ENCODE measurements at places on chromosomes 12 and 14. TPM values are rescaled to one million over a fixed set of nuclear protein-coding genes. Genes with fewer than 3 reads are reported as not detected.

KERA gene
- total RNA-seq, result not detected

TAS2R46 gene
- total RNA-seq, result 1.5 TPM

OR6C65 gene
- not detected for total RNA-seq

CCNK gene
- total RNA-seq, result 55.8 TPM

DCAF4 gene
- 17.5 TPM for total RNA-seq

NYNRIN gene
- 40.2 TPM for total RNA-seq

FOXN4 gene
- total RNA-seq, result not detected

TMCC3 gene
- total RNA-seq, result not detected

FERMT2 gene
- total RNA-seq, result 302 TPM

SPX gene
- 9.4 TPM for total RNA-seq

SMCO2 gene
- not detected for total RNA-seq

SCNN1A gene
- 3.2 TPM for total RNA-seq

DHH gene
- total RNA-seq, result not detected

HHIPL1 gene
- total RNA-seq, result 2.0 TPM

GALNT6 gene
- total RNA-seq, result 0.94 TPM

DNA sequence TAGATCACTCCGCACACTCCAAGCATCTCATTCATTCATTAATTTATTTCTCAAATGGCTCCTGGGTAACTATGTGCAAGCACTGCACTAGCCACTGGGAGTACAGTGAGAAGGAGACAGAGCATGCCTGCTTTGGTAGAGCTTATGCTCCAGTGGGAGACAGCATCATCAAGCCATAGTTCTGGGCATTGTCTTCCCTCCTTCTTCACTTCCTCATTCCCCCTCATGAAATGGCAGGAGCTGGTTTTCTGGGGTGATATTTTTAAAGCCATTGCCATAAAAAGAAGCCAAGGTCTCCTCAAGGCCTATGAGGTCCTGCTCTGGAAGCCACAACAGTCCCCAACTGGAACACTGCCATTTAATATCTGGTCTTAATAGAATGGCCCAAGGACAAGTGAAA is 20.2 kb upstream of the RIC8B start:
- DNase-seq, result no peak

DNA sequence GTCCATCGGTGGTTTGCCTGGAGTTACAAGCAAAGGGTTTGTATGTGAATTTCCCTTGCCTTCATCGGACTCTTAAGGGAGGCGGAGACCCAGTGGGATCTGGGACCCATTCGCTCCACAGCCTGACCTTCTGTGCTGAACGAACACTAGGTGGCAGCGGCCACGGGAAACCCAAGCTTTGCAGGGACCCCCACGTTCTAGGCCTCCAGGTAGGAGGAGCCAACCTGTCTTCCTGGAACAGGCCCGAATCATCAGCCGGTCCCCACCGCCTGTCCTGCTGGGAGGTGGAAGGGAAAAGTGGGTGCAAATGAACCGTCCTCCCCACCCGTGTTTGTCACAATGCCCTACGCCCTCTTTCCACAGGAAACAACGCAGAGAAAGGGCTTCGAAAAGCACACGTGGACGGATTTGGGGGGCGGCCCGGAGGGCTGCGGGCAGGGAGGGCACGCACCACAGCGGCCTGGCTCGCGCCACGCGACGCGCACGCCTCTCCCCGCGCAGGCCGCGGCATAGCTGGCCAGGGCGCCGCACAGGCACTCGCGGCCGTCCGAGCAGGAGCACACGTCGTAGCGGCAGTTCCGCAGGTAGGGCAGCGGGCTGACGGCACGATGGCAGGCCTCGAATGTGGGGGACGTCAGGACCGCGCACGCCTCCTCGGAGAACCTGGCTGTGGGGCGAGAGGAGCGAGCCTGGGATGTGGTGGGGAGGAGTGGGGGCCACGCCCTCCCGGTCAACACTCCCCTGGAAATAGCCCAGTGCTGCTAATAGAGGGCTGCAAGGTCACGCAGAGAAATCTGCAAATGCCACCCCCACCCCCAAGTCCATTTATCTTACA is 67.8 kb downstream of the VWF start:
- DNase-seq, result no peak

- DNase-seq, result no peak
These were observed 73.6 kb downstream of the GPR65 start for GRCh38 chr14:88078525-88078924.

DNA sequence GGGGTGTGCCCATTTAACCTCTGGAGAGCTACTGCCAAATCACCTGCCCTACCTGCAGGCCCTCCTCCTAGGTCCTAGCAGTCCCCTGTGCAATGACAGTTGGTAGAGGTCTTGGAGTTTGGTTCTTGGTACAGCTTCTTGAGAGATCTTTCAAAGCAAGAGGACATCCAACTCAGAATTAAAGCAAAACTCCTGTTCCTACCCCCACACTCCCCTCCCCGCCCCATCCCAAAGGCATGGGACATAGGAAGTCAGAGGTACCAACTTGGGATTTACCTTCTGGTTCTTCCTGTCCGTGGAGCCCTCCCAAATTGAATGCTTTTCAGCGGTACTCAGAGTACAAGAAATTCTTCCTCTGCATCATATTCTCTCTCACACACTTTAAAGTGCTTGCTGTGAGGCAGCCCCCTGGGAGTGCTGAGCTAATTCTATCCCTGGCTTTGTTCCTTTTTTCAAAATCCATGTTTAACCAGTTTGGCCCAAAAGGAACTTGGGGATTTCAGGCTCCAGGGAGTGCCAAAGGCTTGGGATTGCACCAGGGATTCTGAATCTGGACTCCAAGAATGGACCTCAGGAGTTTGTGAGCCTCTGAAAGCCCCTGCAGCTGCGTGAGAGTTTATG is 40.8 kb downstream of the GALNT16 start:
- no peak for DNase-seq

- DNase-seq, result no peak
These were observed at the start of gene CPNE6 for GRCh38 chr14:24071144-24071697. TSS of gene CPNE6 (plus strand) at chr14:24071562. CDS start at chr14:24072937, 1,375 bp downstream.

DNA sequence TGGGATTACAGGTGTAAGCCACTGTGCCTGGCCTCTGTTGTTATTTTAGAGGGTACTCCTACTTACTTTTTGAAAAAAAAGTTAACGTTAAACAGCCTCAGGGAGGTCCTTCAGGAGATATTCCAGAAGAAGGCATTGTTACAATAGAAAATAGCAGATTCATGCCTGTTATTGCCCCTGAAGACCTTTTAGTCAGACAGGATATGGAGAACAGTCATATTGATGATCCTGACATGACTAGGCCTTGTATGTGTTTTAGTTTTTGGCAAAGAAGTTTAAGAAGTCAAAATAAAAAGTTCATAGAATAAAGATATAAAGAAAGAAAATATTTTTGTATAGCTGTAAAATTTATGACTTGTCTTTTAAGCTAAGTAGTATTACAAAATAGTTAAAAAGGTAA is 45.3 kb downstream of the WASHC3 start:
- no peak for DNase-seq

DNA sequence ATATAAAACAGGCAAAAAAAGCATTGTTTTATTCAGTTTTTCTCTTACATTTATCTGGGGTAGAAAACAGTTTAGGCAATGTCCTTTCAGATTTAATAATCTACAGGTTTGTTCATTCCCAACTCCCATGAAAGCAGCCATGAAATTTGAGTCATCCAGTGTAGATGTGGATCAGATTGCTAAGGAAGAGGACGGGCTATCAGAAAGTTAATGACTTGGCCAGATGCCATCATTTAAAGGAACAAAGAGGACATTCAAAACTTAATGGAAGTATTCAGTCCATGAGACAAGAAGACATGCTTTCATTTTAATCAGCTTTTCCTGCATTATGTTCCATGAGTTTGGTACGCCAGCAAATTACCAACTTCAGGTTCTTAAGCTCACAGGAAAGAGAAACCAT is 31.1 kb upstream of the POC1B start:
- DNase-seq, result no peak

DNA sequence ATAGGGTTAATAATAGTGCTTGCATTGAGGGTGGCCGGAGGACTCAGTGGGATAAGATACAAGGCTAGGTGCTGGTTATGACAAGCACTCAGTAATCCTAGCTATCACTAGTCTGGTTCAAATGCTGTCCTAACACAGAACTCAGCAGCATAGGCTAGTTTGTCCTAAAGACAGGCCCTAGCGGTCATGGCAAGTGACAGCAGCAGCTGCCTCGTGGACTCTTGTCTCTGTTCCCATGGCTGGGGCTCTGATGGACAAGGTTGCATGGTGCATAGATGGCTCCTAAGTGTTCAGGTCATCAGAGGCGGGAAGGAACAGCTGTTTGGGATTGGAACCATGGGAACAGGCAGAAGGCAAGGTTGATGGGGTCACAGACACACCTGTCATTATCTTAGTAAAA is 42.4 kb upstream of the IGF1 start:
- DNase-seq, result no peak

GRCh38 chr12:30811966-30812365 is 57.2 kb upstream of the CAPRIN2 start:
- peak; percentile 53 for DNase-seq

DNA sequence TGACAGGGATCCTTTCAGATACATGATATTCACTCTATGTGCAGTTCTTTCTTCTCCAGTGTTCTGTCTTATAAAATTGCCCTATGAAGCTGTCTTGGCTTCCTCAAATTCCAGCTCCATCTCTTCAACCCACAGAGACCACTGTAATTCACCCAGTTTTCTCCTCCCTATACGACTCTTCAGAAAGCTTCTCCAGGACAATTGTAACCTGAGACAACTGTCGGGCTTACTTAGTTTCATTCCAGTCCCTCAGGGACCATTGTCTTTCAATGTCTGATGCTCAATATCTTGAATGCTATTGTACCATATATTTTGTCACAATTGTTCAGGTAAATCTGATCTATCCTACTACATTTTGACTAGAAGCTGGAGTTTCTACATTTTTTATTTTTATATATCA is 345.3 kb downstream of the RPL10L start:
- DNase-seq, result no peak

DNA sequence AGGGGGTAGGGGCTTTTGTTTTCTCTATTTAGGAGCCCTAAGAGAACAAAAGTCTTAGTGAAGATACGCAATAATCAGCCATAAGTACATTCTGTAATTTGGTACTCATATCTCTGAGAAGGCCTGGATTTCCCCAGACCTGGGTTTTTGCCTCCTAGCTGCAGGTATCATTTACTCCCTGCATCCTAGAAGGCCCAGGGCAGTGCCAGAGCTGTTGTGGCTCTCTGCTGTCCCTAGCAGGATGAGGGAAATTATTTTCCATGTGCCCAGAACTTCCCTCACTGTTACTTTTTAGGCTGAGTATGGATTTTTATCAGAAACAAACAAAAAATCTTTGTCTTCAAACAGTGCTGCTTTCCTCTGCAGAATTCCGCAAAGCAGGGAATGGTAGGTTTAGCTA is 192.5 kb upstream of the SYT1 start:
- no peak for DNase-seq

DNA sequence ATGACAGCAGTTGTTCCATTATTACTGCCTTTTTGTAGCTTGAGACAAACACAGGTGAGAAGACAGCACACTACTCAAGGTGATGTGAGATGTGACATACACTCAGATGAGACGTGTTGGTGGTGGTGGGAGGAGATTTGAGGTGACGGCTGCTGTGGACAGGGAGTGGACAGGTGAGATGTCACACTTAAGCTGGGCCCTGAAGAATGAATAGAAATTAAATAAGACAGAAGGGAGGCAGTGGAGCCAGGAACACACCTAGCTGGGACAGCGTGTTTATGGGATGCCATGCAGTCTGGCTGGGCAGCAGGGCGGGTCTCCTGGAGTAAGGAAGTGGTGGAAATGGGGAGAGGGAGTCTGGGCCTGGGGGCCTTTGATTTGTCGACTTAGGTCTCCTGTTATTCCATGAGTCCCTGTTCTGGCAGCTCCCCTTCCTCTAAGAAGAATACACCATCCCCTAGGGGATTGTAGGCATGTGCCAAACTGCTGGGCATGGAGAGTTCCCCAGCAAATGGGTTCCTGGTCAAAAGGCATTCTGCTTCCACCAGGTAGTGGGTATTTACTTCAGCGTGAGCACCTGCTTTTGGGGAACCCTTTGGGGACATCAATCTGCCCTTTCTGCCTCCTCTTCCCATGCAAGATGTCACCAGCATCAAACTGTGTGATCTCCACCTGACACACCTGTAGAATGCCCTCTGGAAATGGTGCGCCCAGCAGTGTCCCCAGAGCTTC is 71.2 kb upstream of the ESRRB start:
- DNase-seq, result peak; percentile 75

DNA sequence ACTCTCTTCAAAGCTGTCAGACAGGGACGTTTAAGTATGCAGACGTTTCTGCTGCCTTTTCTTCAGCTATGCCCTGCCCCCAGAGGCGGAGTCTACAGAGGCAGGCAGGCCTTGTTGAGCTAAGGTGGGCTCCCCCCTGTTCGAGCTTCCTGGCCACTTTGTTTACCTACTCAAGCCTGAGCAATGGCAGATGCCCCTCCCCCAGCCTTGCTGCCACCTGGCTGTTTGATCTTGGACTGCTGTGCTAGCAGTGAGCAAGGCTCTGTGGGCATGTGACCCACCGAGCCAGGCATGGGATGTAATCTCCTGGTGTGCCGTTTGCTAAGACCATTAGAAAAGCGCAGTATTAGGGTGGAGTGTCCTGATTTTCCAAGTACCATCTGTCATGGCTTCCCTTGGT is 900.4 kb upstream of the MDGA2 start:
- no peak for DNase-seq

DNA sequence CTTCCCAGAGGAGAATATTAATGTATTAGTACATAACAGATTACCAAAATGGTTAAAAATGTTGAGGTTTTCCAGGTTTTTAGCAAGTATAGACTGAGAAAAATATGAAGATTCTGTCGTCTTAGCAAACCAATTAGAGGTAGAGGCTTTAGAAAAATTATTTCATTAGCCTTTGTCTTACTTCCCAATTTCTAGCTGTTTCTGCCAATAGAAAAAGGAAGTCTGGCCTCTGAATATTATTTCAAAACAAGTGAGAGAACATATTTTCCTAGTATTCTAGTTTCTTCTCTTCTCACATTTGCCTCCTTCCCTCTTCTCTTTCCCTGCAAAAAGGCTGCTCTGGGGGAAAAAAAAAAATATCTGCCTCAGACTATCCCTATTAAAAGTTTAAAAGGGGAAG is 16.4 kb downstream of the IPO8 start:
- DNase-seq, result no peak

DNA sequence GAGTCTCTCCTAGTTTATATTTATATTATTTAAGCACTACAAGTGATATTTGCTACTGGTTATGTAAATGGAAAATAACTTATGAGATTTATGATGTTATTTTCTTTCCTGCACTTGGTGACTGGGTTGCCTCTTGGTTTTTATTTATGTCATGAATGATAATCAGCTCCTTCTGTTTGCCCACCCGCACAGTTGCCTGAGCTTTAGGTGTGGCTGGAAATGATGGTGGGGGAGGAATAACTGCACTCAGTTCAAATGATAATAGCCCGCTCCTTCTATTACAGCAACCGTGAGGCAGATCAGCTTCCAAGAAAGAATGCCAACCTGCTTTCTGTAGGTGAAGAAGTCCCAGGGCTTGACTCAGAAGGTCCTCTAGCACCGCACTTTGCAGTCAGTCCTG is 190.2 kb upstream of the CAND1 start:
- DNase-seq, result no peak

GRCh38 chr14:59085207-59085739 is 103.2 kb upstream of the DAAM1 start:
- no peak for DNase-seq

DNA sequence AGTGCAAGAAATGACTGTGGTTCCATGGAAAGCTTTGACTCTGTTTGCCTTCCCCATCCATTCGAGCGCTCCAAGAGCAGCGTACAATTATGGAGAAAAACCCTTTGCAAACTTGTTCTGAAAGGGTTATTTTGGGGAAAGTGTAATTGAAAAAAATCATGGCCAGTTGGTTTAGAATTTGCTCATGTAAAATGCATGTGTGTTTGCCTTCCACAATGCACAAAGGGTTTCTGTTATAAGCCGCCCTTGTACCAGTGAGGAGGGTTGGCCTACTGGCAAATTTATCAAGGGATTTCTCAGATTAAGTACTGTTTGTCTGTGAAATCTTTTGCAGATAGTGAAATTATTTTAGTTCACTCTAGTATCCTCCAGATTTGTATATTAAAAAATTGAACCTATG is 62.7 kb upstream of the PELI2 start:
- no peak for DNase-seq
